Endothelial cell (in vitro differentiated cells): ENCODE measurements at places on chromosomes 1 and 21.

DNA sequence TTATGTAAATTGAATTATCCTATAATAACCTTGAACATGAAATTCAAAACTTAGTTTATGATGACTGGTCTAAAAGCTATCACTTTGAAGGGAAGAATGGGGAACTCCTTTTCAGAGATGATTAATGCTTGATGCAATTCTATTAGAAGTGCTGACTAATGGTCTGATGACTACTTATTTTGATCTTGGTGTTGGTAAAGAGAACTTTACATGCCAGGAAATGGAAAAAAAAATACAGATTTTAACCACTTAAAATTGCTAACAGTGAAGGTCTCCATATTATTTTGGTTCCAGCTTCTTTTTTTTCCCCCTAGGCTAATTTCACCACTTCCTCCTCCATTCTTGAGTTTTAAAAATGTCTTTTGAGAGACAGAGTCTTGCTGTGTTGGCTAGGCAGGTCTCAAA lies 22.9 kb downstream of the S1PR1 start:
- no peak for DNase-seq

DNA sequence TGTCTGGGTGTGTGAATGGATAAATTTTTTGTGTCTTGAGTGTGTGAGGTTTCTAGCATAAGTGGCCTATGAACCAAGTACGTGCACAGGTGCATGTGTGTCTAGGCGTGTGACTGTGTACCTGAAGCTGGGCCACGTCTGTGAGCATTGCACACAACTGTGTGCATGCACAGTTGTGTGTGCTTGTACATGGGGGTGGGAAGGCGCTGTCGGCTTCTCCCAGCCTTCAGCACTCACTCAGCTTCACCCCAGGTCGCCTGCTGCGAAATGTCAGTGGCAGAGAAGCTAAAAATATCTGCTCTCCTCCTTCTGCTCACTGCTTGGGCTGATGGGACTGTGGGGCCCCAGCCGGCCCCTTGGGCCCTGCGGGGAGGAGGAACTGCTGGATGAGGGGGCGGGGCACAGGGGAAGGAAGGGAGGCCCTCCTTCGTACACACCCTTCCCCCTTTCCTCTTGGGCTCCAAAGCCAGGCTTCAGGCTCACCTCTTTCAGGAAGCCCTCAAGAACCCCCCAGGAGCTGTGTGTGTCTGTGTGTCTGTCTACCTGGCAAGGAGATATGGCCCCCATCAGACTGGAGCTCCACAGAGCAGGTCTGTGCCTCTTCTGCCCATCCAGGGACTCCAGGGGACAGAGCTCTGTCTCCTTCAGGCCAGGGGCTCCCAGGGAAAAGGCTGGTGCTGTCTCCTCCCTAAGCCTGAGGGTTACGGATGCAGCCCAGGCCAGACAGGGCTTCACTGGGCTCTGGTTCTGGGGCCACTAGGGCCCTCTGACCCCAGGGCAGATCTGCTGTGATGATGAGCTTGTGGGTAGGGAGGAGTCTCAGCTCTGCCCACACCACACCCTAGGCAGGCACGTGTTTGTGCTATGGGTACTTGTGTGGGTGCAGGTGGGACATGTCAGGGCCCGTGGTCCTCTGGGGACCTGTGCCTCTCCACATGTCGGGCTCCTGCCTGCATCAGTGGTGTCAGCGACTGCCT lies 35.6 kb upstream of the WASF2 start:
- DNase-seq: no peak

DNA sequence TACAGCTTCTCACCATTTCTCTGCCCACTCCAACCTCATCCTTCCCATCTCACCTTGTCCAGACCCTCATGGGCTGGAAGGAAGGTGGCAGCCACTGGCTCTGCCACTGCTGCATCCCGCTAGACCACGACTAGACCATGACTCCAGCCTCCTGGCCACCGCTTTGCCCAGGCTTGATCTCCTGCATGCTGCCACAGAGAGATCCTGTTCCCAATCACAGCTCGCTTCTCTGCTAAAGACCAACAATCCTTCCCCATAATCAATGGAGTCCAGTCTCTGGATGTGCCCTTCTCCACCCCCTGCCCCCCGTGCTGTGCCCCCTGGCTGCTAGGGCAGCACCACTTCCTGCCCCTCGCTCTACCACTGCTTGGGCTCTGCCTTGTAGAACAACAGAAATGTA lies 64.9 kb upstream of the DMRTB1 start:
- no peak for DNase-seq

DNA sequence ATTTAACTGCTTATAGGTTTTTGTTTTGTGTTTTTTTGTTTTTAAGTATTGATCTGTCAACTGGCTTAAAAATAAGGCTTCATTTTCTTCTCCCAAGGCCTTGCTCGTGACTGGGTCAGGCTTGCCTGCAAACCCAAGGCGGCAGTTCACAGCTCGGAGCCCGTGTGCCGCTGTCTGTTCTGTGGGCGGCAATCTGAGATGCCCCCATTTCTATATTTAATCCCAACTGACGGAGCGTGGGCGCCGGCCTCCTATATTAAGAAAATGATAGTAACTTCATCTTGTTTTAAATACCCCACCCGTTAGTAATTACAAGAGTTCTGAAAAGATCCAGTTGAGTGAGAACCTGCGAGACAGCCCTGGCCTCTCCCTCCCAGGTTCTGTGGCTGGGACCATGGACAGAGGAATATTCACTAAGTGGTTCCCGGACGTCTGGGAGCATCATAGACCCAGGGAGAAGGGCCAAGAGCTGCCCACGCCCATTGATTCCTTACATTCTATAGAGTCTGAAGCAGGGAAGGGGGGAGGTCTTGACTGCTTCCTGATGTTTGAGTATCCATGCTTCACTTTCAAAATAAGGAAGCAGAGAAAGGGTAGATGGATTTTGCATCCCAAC lies 42.6 kb upstream of the GPR153 start:
- no peak for DNase-seq

- no peak for DNase-seq
Observed at GRCh38 chr1:228282329-228283042, 74.6 kb downstream of the OBSCN start.
